Karpas-422 (cell line): ENCODE measurements at places on chromosomes 2 and 18. TPM values are rescaled to one million over a fixed set of nuclear protein-coding genes. Genes with fewer than 3 reads are reported as not detected.

- no peak for DNase-seq
Measured at GRCh38 chr2:189658306-189659212, 2.7 kb upstream of the ASNSD1 start.

RAPH1 gene
- total RNA-seq: not detected in 2 replicates

GRCh38 chr18:27602092-27602491, 417.0 kb upstream of the CHST9 start:
- no peak for DNase-seq

DNA sequence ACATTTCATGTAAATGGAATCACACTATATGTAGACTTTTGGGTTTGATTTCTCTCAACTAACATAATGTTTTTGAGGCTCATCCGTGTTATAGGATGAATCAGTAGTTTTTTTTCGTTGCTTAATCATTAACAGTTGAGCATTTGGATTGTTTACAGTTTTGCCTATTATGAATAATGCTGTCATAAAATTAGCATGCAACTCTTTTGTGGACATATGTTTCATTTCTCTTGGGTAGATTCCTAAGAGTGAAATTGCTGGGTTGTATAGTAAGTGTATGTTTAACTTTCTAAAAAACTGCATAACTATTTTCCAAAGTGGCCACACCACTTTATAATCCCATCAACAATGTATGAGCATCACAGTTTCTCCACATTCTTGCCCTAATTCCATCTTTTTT, 7.7 kb upstream of the RHBDD1 start:
- no peak for DNase-seq

RASGRP3 gene
- total RNA-seq: 15.3 and 19.3 TPM in 2 replicates

DRC1 gene
- total RNA-seq: not detected in 2 replicates

AQP12A gene
- not detected in 2 replicates for total RNA-seq

SCYGR4 gene
- not detected in 2 replicates for total RNA-seq

NBEAL1 gene
- 20.7 and 22.4 TPM in 2 replicates for total RNA-seq

DNA sequence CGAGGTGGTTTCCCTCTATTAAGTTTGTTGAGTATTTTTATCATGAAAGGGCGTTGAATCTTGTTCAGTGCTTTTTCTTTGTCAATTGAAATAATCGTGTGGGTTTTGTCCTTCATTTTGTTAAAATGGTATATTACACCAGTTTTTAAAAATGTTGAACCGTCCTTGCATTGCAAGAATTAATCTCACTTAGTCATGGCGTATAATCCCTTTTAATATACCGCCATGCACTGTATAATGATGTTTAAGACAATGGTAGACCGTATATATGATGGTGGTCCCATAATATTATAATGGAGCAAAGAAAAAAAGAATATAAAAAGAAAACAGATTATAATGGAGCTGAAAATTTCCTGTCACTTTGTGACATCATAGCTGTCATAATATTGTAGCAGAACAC, 50.6 kb downstream of the CCDC138 start:
- DNase-seq: no peak

UGT1A9 gene
- total RNA-seq: not detected in 2 replicates

ANKRD39 gene
- total RNA-seq: 11.1 and 12.5 TPM in 2 replicates

DNA sequence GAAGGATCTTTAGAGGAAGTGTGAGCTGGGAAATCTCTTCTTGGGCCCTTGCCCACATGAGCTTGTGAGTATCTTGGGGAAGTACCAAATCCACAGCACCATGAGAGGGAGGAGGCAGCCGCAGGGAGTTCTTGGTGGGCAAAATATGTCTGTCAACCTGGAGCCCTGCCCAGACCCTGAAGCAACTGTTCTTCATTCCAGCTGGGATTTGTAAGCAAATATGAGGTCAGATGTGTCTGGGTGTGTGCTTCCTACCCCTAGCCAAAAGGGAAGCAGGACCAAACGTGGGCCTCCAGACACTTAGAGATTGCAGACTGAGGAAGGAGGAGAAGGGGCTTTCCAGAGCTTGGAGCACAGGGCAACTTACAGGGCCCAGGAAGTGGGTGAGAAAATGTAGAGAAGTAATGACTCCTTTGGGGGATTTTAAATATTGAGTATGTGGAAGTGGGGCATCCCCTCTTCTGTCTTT, 41.9 kb downstream of the TMEM247 start:
- no peak for DNase-seq

- DNase-seq: no peak
Measured at GRCh38 chr2:134900151-134900550, 18.5 kb upstream of the CCNT2 start.

NT5C1B gene
- total RNA-seq: not detected in 2 replicates

- DNase-seq: no peak
Measured at GRCh38 chr18:10899481-10899880, 249.9 kb downstream of the PIEZO2 start.

GYPC gene
- 156 and 251 TPM in 2 replicates for total RNA-seq

L3MBTL4 gene
- total RNA-seq: 9.6 and 15.2 TPM in 2 replicates

- DNase-seq: no peak
Measured at GRCh38 chr2:141260911-141261310, 869.9 kb downstream of the LRP1B start.

PRKAG3 gene
- total RNA-seq: not detected in 2 replicates

DNA sequence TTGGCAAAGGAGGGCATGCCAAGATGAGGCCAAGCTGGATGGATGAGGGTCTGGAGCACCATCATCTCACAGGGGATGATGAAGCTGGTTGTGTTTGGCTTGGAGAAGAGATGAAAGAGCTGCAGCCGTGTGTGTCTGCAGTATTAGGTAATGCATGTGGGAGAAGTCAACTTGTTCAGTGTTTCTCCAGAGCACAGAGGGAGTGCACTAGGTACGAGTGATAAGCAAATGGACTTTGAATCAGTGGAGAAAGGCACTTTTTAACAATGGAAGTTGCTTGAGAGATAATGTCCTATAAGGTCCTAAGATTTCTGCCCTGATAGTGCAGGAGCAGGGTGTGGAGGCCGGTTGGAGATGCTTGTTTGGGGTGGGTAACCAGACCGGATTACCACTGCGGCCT, 36.0 kb downstream of the SLC14A2 start:
- DNase-seq: peak; percentile 38

TUBA4B gene
- not detected in 2 replicates for total RNA-seq

DNA sequence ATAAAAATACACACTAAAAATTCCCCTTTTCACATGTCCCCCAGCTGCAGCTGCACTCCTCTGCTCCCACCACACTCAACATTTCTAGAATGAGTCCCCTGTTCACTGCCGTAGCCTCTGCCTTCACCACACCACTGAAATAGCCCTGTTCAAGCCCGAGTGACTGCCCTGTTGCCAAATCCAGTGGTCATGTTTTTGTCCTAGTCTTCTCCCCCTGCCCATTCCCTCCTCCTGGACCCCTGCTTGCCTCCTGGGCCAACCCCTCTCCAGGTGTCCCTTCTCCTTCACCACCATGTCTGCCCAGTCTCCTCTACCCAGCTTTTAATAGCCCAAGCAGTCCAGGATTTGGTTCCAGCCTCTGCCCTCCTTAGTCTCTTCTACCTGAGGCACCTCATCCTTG, 97.1 kb upstream of the LGALSL start:
- DNase-seq: no peak

DNA sequence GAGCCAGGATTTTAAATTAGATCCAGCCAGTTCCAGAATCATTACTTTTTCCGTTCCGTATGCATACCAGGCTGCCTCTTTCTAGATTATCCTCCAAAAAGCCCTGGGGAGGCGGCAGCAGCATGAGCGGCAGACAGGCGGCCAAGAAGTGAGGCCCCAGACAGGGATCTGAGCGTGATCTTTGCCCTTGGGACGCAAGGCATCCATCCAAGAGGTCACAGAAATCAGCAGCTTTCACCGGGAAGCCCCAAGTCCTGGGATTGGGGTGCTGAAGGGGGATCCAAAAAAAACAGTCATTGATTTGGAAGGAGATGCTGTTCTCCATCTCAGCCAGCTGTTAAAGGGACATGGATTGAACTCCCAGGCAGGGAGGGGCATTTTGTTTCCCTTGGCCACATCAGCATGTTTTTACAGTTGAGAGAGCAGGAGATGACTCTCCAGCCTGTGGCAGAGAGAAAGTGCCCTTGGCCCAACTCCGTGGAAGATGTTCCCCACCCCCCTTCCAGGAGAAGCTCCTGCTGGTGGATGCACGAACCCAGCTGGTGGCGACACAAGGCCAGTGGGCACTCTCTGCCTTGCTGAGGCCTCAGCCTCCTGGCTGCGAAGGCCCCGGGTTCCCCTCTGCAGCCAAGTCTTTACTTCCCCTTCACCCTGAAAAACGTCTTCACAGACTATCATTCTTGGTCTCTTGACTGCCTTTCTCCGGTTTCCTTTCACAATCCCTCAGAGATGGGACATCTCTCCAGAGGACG, 265.6 kb downstream of the ANAPC1 start:
- DNase-seq: peak; percentile 28

ADGRF3 gene
- total RNA-seq: 0.25 TPM in 1 of 2 replicates, not detected in the other

GRCh38 chr2:103010751-103011150, 248.9 kb downstream of the TMEM182 start:
- no peak for DNase-seq

SLC8A1 gene
- total RNA-seq: not detected in 2 replicates

GRCh38 chr18:27668158-27668557, 483.1 kb upstream of the CHST9 start:
- no peak for DNase-seq

REG3G gene
- total RNA-seq: not detected in 2 replicates

DNA sequence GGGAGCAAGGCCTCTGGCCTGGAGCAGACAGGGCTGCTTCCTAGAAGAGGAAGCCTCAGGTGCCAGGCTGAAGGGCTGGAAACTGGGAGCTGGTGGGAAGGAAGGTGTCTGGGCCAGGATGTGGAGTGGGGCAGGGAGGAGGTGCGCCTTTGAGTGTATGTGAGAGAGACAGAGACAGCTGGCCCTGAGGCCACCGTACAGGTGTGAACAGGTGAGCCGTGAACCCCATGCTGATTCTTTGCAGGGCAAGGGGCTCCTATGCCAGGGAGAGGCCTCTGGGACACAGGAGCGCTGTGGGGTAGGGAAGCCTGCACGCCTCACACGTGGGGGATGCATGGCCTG, 16.3 kb downstream of the ZFP36L2 start:
- DNase-seq: no peak

GRCh38 chr2:141595316-141595920, 535.4 kb downstream of the LRP1B start:
- DNase-seq: no peak

DNA sequence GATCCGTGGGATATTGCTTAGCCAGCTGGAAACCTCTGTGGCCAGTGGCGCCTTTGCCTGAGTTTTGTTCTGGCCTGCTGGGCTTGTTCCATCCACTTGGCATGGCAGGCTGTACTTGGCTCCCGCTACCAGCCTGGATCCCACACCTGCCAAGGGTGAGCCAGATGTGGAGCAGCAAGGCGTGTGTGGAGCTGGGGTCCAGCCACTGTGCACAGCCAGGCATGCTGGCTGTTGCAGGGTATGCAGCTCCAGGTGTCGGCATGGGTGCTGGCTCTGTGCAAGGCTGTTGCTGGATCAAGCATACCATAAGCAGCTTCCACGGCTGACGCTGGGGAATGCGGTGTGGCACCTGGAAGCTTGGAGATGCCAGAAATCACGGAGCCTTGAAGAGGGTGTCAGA, 34.5 kb downstream of the PTPN4 start:
- DNase-seq: no peak

FTCDNL1 gene
- total RNA-seq: 0.94 and 1.9 TPM in 2 replicates

- DNase-seq: no peak
Measured at GRCh38 chr2:37211939-37212338, 15.6 kb downstream of the CEBPZOS start.

DNA sequence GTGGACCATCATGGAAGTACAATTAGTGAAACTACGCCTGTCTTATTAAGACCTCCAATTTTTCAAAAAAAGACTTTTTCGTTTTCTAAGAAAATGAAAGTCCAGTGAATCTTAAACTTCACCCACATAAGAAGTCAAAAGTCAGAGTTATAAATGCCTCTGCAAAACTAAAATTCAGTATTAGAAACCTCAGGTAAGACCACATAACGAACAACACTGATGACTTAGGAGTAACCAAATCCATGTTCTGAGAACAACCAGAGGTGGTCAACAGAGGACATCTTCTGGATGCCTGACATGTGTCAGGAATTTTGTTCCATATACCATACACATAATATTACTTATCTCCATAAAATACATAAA, 62.4 kb downstream of the RPL31 start:
- DNase-seq: no peak

TMEM163 gene
- total RNA-seq: 4.7 and 7.3 TPM in 2 replicates

DNA sequence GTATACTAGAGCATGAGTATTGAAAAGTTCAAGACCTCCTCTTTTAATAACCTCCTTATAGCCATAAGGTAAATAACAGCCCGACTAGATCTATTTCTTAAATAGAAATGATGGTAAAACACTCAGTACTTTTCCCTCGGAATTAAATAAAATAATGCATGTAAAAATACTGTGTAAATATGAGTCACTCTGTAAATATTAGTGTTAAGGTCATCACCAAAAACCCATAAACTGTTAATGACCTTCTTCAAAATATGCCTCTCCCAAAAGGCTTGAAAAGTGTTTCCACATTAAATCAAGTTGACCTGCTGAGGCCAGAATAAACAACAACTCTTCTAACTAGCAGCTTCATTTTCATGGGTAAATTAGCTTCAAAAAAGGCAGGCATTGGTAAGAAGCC, 25.3 kb upstream of the BZW1 start:
- no peak for DNase-seq

DNA sequence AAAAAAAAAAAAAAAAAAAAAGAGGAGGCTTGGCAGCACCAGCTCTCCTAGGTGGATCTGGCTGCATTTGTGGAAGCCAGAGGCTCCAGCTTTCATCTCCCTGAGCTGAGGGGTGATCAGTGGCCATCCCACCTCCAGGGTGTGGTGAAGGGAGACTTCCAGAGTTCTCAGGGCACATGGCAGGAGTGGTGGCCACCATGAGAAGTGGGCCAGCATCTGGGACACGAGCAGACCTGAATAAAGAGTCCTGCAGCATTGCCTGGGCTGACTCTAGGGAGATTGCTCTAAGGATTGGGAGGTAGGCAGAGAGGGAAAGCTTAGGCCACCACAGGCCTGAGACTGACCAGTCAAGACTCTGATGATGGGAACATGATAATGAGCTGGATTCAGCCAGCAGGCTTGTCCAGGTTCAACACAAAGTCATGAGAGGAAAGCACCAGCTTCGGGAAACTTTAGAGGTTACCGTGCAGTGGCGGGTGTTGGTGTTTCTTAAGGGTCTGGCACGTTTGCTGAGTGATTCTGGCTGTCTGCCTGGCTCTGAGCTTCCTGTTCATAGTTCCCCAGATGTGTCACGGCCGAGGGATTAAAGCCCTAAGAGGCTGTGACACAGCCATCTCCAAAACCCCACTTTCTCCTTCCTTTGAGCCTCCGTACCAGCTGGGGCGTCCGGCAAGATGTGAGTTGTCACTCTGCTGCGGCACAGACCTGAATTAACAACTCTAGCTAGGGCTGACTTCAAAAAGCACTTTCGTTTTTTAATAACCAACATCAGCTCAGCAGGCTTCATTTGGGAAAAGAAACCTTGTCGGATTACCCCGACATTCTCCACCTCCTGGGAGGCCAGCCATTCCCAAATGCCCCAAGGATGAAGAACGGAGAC, 38.3 kb upstream of the IL1R1 start:
- no peak for DNase-seq

- no peak for DNase-seq
Measured at GRCh38 chr2:53129851-53130250, 637.8 kb upstream of the CHAC2 start.

DSG1 gene
- total RNA-seq: 16.2 and 20.7 TPM in 2 replicates

ABCA12 gene
- total RNA-seq: not detected in 2 replicates

SH3YL1 gene
- 6.9 and 20.6 TPM in 2 replicates for total RNA-seq

- no peak for DNase-seq
Measured at GRCh38 chr2:160583146-160583535, 89.5 kb upstream of the RBMS1 start.

RRM2 gene
- 22.6 and 24.8 TPM in 2 replicates for total RNA-seq

- no peak for DNase-seq
Measured at GRCh38 chr18:14921031-14921430, 173.1 kb downstream of the ANKRD30B start.
